ENCODE measurements at places on chromosomes 7 and 10. TPM values are rescaled to one million over a fixed set of nuclear protein-coding genes. Genes with fewer than 3 reads are reported as not detected.

Gene HYAL4
- 0.86 TPM for total RNA-seq

Gene TCERG1L
- total RNA-seq, result not detected

Gene CRYGN
- not detected for total RNA-seq

Gene NUTM2B
- 0.33 TPM for total RNA-seq

Gene PNLIPRP1
- not detected for total RNA-seq

Gene PON1
- not detected for total RNA-seq
